ENCODE measurements at places on chromosomes 16 and 17. TPM values are rescaled to one million over a fixed set of nuclear protein-coding genes. Genes with fewer than 3 reads are reported as not detected.

GRCh38 chr16:88430524-88431446 lies 22.3 kb upstream of the ZFPM1 start:
- DNase-seq = no peak

TBC1D3E gene
- not detected for total RNA-seq

DNA sequence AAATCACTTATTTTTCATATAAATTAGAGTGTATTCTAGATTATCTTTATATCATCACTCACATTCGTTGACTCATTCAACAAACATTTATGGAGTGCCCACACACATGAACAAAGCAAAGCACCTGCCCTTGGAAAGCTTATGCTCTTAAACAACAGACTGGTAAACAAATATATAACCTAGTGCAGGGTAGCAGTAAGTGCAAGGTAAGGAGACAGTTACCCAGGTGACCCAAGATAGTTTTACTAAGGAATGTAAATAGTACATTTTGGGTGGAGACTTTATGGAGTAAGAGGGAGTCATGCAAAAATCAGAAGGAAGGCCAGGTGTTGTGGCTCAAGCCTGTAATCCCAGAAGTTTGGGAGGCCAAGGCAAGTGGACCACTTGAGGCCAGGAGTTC lies 40.4 kb upstream of the HELZ start:
- DNase-seq = no peak

DNA sequence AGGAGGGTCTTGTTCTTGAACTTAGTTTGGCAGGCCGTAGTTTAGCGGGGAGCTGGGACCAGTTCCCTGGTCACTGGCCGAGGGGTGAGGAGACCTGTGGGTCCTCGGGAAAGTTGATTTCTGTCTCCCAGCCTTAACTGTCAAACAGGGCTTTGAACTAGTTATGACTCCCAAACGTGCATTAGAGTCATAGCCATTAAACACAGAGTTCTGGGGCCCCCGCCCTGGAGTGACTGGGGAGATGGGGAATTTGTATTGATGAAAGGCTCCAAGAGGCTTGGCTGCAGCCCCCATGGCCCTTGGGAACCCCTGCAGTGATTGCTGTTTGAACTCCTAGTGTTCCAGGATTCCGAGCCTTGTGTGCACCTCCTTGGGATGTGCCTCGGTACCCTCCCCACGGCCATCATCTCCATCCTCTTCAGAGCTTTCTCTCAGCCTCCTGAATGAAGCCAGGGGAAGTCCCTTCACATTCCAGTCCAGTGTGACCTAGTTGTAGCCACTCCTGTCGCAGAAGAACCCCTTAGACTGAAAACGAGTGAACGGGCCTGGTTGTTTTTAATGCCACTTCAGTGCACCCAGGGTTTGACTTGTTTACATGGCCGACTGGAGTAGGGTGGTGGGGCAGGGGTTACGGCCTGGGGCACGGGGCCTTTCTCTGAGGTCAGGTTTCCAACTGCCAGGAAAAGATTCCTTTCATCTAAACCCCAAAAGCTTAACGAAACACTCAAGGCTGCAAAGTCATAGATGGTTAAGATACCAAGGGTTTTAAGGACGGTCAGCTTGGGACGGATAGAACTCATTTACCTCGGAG lies 1.4 kb downstream of the MPRIP start:
- no peak for DNase-seq

GRCh38 chr17:34126496-34126895 lies 128.6 kb upstream of the CCL2 start:
- no peak for DNase-seq

HSPB9 gene
- total RNA-seq = 0.11 TPM

DNA sequence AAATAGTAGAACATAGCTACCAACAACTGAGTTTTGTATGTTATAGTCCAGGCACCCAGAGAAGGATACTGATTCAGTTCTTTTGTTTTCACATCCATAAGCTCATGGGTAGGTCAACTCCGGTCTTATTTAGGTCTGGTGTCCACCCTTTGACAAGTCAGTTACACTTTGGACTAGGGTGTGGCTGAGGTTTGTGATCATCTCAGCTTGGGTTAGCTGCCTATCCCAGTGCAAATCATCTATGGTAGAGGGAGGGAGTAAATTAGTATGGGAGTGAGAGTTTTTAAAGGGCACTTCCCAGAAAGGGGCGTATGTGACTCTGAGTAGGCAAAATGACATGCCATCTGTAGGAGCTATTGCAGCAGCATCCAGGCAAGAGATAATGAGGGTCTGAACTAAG lies 66.1 kb downstream of the TANC2 start:
- no peak for DNase-seq

HID1 gene
- total RNA-seq = 8.5 TPM

GRCh38 chr17:72049914-72050313 lies 70.9 kb upstream of the SOX9 start:
- no peak for DNase-seq

DNA sequence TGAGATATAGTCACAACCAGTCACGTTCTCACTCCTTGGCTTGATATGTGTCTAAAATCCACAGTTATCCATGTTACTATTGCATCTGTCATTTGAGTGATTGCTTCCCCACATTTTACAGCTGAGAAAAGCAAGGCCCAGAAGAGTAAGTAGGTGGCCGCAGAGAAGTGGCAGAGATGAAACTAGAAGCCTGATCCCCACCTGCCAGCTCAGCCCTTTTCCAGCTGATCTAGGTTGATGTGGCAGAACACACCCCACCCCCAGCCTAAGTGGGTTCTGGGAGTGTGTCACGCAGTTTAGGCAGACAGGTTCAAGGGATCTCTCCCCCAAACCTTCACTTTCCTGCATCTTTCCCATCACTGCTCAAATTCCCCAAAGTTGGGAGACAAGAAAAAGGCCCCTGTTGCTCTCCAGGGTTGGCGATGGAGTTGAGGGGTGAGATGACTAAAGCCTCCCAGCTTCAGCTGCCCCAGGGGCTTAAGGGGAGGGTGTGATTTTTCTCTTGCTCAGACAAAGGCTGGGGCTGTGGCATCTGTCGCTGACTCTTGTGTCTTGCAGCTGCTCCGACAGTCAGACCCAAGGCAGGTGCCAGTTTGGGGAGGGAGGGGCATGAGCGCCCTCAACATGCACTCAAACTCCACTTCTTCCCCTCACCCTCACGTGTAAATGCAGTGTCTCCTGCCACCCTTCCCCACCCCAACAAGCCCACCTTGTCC lies 48.9 kb upstream of the LHX1 start:
- no peak for DNase-seq

DNA sequence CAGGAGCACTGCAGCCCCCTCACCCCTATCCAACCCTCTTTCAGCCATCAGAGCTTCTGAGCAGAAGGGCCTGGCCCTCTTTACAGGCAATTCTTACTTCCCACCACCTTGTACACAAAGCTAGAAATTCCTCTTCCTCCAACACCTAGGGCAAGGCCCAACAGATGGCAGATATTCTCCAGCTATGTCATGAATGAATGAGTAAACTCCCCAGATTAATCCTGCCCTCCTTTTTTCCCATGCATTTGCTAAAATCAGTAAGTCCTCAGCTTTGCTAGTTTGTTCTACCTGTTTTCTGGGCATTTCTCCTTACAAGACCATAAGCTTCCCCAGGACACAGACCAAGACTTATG lies 20.4 kb upstream of the MRPS23 start:
- no peak for DNase-seq

C17orf50 gene
- total RNA-seq = not detected

FBF1 gene
- total RNA-seq = 3.5 TPM

DNA sequence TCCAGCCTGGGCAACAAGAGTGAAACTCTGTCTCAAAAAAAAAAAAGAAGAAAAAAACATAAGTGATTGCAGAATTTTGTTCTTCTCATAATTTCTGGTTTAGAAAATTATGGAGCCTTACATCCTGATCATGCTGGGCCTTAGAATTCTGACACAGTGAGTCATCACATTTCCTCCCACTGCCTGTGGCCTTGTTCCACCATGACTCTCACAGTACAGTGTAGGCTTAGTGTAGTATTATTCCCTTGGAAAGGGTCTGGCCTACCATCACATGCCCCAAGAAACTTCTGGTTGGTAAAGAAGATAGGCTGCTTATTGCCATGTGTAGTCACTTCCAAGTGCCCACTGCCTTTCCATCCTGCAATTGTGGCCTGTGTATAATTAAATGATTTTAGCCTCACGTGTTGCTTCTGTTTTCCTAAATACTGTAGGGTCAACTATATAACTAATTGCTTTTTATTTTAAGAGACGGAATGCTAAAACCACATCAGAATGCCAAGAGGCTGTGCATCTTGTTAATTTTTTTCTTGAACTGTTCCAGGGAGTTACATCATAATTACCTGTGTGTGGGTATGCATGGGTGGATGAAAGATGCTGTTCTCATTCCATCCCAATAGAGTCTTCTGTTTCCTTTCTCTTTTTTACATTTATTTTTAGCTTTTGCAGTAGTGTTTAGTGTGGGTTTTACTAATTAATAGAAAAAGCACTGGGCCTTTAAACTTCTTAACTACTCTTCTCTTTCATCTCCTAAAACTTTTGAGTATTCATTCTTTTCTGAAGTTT lies 25.9 kb downstream of the OGFOD1 start:
- no peak for DNase-seq

CES1 gene
- total RNA-seq = 52.2 TPM

DNA sequence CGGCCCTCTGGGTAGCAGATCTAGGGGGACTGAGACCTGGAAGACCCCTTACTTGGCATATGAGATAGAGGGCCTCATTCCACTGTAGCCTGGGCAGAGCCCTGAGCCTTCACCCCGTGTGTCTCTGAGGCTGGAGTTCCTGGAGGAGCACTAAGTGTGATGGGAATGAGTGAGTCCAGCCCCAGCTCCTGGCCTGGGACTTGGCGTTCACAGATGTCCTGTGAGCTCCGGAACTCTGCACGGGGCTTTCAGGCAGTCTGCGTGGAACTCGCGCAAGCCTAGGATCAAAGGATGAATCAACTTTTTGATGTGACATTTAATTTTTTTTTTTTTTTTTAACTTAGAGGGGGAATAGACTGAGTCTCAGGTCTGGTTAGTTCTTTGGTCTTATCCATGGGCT lies 1.8 kb downstream of the NKD1 start:
- no peak for DNase-seq

- DNase-seq = no peak
Measured at GRCh38 chr16:4082474-4083044, 33.7 kb downstream of the ADCY9 start.

MPV17L gene
- total RNA-seq = 5.2 TPM
